ENCODE measurements at places on chromosomes 2 and 18.

DNA sequence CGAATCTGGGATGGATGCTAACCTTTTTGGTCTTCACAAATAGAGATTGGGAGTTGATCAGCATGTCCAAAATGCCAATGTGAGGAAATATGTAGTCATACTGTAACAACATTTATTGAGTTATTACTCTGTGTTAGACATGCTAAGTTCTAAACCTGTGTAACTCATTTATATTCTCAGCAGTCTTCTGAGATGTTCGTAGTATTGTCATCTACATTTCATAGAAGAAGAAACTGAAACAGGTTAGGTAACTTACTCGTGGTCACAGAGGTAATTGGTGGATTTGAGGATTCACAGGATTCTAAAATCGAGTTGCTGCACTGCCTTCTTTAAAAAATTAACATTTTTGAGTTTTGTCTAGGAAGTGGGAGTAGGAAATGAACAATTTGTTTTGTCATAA lies 162.1 kb downstream of the UBE2E3 start:
- no peak for DNase-seq

DNA sequence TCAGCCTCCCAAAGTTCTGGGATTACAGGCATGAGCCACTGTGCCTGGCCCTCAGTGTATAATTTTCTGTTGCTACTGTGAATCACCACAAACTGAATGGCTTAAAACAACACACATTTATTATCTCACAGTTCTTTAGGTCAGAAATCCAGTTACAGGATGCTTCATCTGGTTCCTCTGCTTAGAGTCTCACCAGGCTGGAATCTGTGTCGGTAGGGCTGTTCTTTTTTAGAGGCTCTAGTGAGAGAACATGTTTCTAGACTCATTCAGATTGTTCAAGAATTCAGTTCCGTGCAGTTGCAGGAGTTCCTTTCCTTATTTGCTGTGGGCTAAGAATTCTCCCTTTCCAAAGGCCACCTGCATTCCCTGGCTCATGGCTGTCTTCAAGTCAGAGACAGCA lies 22.2 kb downstream of the CCDC121 start:
- DNase-seq, result no peak

GRCh38 chr2:215743066-215743465 lies 270.3 kb downstream of the MREG start:
- DNase-seq, result no peak

GRCh38 chr2:222761888-222762287 lies 90.4 kb downstream of the MOGAT1 start:
- DNase-seq, result no peak
